ENCODE measurements at places on chromosomes 7 and 10.

GRCh38 chr10:33716501-33717267 lies 382.2 kb upstream of the NRP1 start:
- DNase-seq: no peak

DNA sequence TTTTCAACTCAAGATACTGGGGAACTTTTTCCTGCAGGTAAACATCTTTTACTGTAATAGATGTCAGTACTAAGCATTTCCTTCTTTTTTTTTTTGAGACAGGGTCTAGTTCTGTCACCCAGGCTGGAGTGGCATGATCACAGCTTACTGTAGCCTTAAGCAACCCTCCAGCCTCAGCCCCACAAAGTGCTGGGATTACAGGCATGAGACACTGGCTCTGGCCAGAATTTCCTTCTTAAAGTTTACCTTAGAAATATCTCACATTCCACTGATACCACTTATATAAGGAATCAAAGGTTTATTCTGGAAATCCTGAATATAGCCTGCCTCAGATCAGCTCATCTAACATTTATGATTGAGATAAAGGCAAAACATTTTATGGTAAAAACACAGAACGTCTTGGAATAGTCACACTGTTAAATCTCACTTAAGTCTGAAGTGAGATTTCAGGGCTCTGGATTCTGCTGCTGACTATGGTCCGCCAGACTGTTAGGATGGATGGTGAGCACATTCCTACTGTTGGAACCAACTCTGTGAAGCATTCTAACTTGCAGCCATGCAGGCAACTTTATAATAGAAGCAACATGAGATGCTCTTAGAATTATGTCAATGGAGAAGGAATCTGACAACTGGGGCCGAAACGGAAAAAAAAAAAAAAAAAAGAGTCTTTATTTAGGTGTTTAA lies 151.9 kb downstream of the ZMYND11 start:
- peak; percentile 26 for DNase-seq

DNA sequence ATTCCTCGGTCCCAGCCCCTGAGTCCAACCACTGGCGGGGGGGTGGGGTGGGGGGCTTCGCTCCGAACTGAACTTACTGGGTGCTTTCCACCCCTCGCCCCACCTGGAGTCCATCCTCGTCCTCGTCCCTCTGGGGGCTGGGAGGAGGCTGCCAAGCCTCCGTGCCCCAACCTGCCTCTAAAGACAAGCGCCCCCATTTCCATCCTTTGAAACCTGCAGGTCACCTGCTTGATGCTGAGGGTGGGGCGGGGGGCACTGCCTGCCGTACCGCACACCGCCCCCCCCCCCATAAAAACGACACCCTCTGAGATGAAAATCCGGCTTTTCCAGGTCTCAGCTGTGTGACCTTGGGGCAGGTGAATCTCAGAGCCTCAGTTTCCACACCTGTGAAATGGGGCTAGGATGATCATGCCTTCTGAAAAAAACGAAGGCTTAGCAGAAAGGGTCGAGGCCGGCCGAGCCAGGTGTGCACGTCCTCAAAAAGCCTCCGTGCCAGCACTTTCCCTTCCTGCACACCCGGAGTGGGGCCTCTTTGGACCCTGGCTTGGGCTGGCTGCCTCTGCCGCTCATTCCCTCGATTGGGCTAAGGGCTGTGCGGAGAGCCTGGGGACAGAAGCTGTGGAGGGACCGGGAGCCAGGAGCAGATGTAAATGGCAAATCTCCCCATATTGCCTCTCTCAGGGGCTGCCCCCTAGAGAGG lies 967 bp downstream of the ELFN1 start:
- no peak for DNase-seq

- no peak for DNase-seq
Observed at GRCh38 chr10:103493362-103493915, at the start of gene NEURL1. TSS of gene NEURL1 (plus strand) at chr10:103493705. CDS start at chr10:103494388, 683 bp downstream.
